ENCODE measurements at places on chromosomes 5 and 9. TPM values are rescaled to one million over a fixed set of nuclear protein-coding genes. Genes with fewer than 3 reads are reported as not detected.

The TAL2 gene
- not detected for total RNA-seq

The WHRN gene
- 8.4 TPM for total RNA-seq

The HRH2 gene
- 1.8 TPM for total RNA-seq

The FOXD4L3 gene
- not detected for total RNA-seq

The OLFML2A gene
- 43.0 TPM for total RNA-seq

The SLC4A9 gene
- not detected for total RNA-seq

The TOR1A gene
- total RNA-seq, result 40.8 TPM

The IFNA2 gene
- total RNA-seq, result not detected

The SLC36A2 gene
- not detected for total RNA-seq

The POLR1E gene
- total RNA-seq, result 44.0 TPM

The TMEFF1 gene
- total RNA-seq, result 1.1 TPM
